ENCODE measurements at places on chromosomes 6 and 20.

- DNase-seq, result no peak
These were observed 41.3 kb downstream of the NTSR1 start for GRCh38 chr20:62749851-62750445.

DNA sequence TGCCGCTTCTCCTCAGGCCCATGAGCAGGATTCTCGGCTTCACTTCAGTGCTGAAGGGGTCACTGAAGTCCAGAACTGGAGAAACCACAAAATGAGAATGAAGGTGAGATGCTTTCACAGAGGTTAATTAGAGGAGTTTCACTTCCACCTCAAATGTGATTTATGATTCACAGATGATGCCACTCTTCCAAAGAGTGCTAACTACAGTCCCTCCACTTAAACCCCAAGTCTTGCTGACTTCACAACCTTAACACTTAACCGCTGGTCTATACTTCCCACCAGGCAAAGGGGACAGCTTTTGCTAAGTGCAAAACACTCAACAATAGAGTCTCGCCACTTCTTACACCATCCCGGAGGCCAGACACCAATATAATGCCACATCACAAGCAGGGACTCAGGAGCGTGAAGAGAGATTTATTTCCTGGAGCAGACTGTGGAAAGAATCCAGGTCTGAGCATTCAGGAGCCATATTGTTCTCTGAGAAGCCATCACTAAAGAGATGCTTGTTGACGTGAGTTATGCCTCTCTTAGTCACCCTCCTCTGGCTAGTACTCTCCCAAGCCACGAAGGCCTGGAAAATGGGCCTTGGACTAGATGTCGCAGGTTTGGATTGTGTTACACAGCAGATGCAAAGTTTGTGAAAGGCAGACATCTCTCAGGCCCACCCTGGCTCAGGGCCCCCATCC, 24.4 kb downstream of the RRAGD start:
- no peak for DNase-seq

- no peak for DNase-seq
These were observed 147.9 kb downstream of the SOX4 start for GRCh38 chr6:21741221-21742109.

DNA sequence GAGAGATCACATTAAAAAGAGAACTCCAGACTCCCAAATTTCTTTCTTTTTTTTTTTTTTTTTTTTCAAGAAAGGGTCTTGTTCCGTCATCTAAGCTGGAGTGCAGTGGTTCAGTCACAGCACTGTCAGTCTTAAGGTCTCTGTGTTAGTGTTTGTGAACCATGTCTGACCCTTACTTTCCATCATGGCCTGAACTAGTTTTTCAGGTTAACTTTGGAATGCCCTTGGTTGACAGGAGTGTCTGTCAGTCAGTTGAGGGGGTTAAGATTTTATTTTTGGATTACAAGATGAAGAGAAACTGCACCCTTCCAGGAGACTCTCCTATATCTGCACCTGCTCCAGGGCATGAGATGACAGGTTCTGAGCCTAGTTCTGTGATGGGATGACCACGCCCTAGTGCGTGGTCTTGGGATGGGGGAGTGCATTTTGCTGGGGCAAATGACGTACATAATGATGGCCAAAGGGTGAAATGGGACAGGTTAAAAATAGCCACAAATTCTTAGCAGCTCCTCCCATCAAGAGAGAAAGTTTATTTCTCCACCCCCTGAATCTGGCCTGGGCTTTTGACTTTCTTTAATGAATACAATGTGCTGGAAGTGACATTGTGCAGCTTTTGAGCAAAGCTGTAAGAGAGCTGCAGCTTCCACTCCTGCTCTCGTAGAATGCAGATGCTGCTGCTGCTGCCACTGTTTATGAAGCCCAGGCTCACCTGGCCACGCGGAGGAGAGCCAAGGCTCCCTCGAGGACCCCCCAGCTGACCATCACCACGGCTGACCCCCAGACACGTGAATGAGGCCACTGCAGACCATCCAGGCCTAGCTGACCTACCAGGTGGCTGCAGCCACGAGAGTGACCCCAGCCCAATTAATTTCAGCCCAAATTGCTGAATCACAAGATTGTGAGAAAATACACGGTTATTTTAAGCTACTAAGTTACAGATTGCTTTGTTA, 29.7 kb upstream of the FAM50B start:
- no peak for DNase-seq

All from LHCN-M2 (cell line).